ENCODE measurements at places on chromosomes 12 and 14. TPM values are rescaled to one million over a fixed set of nuclear protein-coding genes. Genes with fewer than 3 reads are reported as not detected.

The AHSA1 gene
- total RNA-seq = 163 TPM

The PSMB11 gene
- not detected for total RNA-seq

The ERBB3 gene
- total RNA-seq = 156 TPM

The ULK1 gene
- 5.7 TPM for total RNA-seq

The MORN3 gene
- total RNA-seq = 1.5 TPM

The B3GNT4 gene
- 0.37 TPM for total RNA-seq

The RASSF9 gene
- total RNA-seq = not detected

The ANKS1B gene
- not detected for total RNA-seq

The ST8SIA1 gene
- 1.9 TPM for total RNA-seq

The EIF2S3B gene
- 2.8 TPM for total RNA-seq

The SUDS3 gene
- total RNA-seq = 26.0 TPM

The SPRYD4 gene
- total RNA-seq = 4.5 TPM

The KIF5A gene
- total RNA-seq = 0.41 TPM

The CD163 gene
- not detected for total RNA-seq

The OR6C2 gene
- not detected for total RNA-seq

The CAPZA3 gene
- not detected for total RNA-seq

The PTPRO gene
- total RNA-seq = 5.2 TPM

The SUPT16H gene
- 104 TPM for total RNA-seq

The GLIPR1L1 gene
- not detected for total RNA-seq

The ZFHX2 gene
- 0.26 TPM for total RNA-seq

The FAM181A gene
- not detected for total RNA-seq

The TMEM263 gene
- 36.5 TPM for total RNA-seq

The TBX5 gene
- not detected for total RNA-seq

The SLCO1A2 gene
- total RNA-seq = 0.21 TPM

The LLPH gene
- total RNA-seq = 34.3 TPM

The MUCL1 gene
- not detected for total RNA-seq

The C3AR1 gene
- total RNA-seq = 2.9 TPM

The CRIP2 gene
- 126 TPM for total RNA-seq

The RNASE3 gene
- total RNA-seq = not detected

The ERC1 gene
- total RNA-seq = 15.2 TPM

The ASIC1 gene
- 5.9 TPM for total RNA-seq

The LMNTD1 gene
- 0.30 TPM for total RNA-seq

The CIDEB gene
- not detected for total RNA-seq

The SNRPF gene
- 48.0 TPM for total RNA-seq

The RNASE1 gene
- not detected for total RNA-seq
